ENCODE measurements at places on chromosomes 1 and 21.

GRCh38 chr1:247054992-247055415, 23.6 kb downstream of the ZNF670 start:
- no peak for DNase-seq

DNA sequence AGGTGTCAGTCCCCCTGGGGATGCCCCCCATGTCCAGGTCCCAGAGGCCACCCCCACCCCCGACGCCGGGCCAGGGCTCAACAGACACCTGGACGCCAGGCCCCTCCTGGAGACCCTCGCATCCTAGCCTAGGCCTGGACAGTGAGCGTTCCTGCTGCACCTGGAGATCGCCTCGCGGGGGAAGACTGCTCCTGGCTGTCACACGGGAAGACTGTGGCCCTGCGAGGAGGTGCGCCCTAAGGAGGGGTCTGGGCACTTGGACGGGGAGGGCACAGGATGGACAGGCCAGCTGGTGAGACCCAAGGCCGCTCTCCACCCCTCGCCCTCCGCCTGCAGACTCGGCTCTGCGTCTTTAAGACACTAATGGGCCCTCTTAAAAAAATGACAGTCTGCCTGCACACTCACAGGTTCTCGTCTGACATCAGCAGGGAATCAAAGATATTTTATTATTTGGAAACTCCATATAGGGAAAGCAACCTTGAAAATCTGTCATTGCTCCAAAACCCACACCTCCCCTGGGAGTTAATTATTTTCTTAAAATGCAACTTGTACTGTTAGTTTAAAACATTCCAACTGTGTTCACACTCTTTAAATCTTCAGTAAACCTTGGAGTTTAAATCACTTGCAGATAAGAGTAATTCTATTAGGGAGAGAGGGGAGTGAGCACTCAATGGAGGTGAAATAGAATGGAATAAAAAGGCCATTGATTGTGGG, 45.6 kb upstream of the ACTRT2 start:
- no peak for DNase-seq

GRCh38 chr1:206021008-206021625, 2.6 kb downstream of the CTSE start:
- DNase-seq: no peak

GRCh38 chr1:160681066-160681890, 30.3 kb downstream of the CD48 start:
- DNase-seq: peak; percentile 73

DNA sequence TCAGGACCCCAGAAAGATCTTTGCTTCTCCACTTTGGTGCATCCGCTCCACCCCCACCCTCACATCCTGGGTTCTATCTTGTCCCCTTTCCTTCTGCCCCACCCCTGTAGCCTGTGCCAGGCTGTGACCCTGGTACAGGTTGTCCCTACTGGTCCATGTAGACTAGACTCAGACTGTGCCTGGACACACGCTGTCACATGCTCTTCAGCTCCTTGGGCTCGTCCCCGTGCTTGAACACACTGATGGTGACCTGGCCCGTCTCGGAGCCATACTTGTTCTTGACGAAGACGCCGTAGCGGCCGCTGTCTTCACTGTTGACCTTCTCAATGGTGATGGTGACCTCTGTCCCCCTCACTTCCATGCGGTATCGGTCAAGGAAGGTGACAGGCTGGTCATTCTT, 54.8 kb downstream of the MYOM3 start:
- no peak for DNase-seq

GRCh38 chr1:230842801-230843200, 25.5 kb downstream of the C1orf198 start:
- no peak for DNase-seq

GRCh38 chr1:190452272-190452848, 25.3 kb downstream of the BRINP3 start:
- DNase-seq: no peak

DNA sequence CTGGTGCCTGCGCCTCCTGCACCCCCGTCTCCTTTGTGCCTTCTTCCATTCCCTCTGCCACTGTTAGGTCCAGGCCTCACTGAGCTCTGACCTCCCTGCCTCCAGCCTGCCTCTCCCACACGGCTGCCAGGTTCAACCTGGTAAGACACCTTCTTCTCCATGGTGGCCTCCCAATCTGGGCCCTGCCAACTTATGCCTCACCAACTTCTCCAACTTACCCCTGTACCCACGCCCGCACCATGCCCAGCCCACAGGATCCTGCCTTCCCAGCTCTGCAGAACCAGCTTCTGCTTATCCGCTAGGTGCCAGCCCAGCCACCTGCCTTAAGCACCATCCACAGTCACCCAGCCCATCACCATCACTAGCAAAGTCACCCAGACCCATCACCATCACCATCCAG, 37.2 kb downstream of the PDE9A start:
- DNase-seq: no peak

DNA sequence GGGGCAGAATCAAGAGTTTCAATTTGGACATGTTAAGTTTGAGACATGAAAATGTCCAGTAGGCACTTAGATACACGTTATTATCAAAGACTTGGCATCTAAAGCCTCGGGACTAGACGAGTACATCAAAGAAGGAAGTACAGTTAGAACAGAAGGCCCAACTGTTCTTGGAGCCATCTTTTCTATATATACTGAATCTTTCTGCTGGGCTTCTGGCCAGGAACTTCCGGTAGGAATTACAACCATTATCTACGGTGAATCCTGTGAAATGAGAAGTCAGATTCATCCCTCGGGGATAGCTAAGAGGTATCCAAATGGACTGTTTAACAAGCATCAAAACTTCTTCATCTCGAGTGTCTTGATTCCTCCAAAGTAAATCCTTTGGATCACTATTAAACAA, 34.4 kb upstream of the NRDC start:
- no peak for DNase-seq

- no peak for DNase-seq
These were observed 1046.7 kb upstream of the B3GALT2 start for GRCh38 chr1:194233069-194233468.

GRCh38 chr1:233844692-233845091, 59.8 kb upstream of the SLC35F3 start:
- DNase-seq: no peak

DNA sequence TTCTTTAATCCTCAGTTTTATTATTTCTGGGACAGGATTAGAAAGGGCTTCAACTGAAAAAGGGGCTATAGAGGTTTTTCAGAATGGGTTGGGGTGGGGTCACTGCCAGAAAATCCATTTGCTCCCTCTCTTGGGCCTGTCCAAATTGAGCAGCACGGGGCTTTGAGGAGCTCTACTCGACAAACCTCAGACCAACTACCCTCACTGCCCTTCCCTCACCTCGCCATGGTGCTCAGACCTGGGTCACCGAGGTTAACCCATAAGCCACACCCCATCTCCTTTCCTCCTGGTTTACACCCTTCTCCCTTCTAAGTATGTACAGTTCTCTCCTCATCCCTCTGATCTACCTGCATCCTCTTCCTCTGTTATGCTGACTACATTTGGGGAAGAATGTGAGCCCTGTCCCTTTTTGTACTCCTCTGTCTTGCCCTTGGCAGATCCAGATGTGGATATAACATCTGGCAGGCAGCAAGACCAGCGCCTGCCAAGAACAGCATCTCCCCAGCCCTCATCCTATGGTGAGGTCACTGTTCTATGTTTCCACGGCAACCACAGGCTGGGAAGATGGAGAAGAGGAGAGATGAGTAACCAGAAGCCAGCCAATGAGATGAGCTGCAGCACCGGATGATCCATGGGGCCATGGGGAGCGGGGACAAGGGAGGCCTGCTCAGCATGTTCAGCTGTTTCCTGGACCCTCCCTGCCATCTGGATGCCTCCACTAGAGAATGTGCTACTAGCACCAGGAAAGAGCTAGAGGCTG, 3.7 kb upstream of the FABP3 start:
- DNase-seq: peak; percentile 94

DNA sequence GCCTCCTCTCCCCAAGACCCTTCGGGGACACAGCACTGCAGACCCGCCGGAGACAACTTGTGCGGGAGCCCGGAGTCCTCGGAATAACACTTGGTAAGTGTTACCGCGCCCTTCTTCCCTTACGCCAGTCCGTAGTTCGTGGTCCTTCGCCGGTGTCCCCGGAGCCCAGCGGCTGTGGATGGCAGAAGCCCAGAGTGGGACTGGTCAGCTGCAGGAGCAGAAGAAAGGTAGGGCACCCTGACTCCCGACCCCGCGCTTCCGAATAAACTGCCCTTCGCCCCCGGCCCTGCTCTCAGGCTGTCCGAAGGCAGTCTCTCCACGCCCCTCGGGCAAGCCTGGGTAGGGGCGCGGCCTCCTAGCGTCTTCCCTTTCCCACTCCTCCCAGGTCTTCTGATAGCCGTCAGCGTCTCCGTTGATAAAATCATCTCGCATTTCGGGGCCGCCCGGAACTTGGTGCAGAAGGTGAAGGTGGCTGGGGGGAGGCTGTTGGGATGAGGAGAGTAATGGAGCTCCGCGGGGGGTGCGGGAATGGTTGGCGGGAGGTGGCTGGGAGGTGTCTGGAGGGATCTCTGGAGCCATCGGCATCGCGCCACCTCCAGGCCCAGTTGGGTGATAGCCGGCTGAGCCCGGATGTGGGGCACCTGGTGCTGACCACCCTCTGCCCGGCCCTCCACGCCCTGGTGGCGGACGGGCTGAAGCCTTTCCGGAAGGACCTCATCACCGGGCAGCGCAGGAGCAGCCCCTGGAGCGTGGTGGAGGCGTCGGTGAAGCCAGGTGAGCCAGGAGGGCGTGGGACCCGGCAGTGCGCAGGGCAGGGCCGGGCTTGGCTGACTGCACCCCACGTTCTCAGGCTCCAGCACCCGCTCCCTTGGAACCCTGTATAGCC, 4.3 kb downstream of the RUSC1 start:
- peak; percentile 68 for DNase-seq

- DNase-seq: no peak
These were observed 48.9 kb downstream of the AGPAT3 start for GRCh38 chr21:43913928-43914327.

DNA sequence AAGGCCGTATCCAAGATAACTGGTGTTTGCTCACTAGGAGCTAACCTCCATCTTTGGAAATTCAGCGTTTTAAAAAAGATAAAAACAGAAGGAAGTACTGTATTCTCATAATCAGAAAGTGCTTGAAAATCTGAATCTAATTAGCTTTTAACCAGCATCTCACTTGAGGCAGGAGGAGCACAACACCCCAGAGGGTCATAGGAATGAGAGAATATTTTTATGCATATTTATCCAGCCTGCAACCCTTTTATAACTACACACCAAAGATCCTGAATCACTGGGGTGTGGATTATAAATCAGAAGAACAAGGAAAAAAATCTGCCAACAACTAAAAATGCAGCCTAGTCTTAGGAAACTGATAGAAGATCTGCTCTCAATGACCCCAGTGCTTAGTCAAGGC, 68.0 kb upstream of the PTCH2 start:
- DNase-seq: no peak

DNA sequence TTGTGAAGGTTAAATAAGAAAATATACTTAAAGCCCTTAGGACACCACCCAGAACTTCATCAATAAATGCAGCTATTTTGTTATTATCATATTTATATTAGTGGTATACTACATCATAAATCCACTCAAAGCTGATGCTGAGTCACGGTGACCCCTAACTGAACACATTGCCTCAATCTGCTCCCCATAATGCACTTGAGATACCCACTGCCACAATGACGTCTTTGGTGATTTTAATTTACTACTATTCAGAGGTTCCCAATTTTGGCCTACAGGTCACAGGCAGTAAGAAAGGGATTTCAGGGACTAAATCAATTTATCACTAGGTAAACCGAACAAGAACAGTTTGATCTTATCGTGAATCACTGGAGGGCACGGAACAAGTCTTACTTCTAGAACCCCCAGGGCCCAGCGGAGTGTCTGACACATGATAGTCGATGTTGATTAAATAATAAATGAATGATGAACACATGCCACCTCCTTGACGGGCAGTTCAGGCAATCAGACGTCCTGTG, 493 bp upstream of the CHD1L start:
- no peak for DNase-seq

DNA sequence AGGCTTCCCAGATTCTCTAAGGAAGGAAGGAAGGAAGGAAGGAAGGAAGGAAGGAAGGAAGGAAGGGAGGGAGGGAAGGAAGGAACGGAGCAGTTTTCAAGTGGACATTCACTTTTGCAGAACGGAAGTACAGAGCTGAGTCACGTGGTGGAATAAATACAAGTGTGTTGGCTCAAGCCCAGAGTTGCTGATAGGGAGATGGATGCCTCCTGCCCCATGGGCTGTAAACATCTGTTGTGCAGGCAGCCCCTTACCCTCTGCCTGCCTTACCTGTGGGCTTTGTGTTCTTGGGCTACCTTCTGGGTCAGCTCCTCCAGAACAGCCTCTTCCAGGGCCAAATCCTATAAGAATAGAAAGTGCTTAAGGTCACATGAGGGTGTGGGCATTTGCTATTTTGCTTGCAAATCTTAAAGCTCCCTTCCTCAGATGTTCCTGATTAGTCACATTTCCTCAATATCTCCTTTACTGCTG, 121.7 kb downstream of the SMYD2 start:
- no peak for DNase-seq

DNA sequence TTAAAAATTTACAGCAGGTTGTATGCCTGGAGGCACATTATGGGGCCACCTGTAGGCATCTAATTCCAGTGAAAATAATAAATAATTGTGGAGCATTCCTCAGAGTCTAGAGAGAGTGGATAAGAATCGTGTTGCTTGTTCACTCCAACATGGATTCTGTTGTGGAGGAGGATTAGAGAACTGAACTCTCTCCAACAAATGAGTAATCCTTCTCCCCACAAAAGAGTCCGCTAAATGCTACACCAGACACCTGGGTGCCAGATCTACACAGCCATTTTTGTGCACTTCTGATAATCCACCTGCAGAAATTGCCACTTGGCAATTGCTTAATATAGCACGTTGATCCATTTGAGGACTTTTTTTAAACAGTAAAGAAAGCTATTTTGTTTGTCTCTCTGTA, 113.7 kb upstream of the DPYD start:
- no peak for DNase-seq

DNA sequence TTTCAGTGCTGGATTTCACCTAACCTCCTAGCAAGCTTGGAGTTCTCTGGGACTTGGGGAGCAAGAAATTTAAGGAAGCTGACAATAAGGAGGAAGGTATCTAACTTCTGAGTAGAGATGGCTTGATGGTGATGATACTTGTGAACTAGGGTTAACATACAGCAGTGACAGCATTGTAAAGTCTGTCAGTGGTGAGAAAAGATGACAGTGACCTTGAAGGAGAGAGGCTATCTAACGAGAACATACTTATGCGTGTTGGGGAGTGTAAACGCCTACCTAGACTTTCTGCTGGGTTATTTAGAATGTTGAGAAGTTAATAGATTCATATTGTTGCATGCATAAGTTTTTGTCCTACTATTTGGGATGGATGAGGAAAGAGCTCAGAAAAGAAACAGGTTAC, 16.3 kb downstream of the POU2F1 start:
- no peak for DNase-seq

- no peak for DNase-seq
These were observed 463.3 kb upstream of the BRINP3 start for GRCh38 chr1:190940951-190941350.

- no peak for DNase-seq
These were observed 233.7 kb downstream of the PAPPA2 start for GRCh38 chr1:176696689-176697088.

GRCh38 chr1:111746614-111746999, 7.4 kb upstream of the INKA2 start:
- DNase-seq: no peak
